ENCODE measurements at places on chromosomes 13 and 19.

GRCh38 chr13:60720590-60720989, 323.6 kb downstream of the TDRD3 start:
- DNase-seq = no peak

- no peak for DNase-seq
Observed at GRCh38 chr19:41325947-41326706, 16.2 kb downstream of the CCDC97 start.

DNA sequence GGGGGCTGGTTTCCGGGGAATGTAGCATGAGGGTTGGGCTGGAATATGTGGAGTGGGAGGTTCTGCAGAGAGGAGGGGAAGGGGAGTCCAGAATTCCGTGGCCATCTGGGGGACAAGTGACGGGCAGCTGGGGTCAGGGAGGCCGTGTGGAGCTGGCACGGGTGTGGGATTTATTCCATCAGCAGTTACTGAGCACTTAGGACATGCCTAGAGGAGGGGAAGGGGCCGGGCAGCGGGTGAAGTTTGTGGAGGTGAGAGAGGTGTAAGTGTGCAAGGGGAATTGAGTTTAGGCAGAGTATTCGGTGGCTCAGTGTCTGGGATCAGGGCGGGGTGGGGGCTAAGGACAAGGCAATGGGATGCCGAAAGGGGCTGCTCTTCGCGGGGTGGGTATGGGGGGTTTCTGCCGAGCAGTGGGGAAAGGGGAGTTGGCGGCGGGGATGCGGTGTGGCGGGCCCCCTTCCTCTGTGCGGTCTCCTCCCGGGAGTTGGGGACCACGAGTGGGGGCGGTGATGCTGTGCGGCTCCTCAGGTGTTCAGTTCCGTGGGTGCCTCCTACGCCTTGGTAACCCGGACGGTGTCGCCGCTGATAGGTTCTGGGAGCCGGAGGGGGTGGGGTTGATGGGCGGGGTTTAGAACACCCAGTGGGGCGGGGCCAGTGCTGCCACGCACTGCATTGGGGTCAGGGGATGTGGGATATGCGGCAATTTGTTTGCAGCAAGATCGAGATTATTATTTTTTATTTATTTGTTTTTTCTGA, 5.4 kb downstream of the CCDC61 start:
- no peak for DNase-seq

- no peak for DNase-seq
Observed at GRCh38 chr19:10105509-10106099, 558 bp upstream of the PPAN start.

DNA sequence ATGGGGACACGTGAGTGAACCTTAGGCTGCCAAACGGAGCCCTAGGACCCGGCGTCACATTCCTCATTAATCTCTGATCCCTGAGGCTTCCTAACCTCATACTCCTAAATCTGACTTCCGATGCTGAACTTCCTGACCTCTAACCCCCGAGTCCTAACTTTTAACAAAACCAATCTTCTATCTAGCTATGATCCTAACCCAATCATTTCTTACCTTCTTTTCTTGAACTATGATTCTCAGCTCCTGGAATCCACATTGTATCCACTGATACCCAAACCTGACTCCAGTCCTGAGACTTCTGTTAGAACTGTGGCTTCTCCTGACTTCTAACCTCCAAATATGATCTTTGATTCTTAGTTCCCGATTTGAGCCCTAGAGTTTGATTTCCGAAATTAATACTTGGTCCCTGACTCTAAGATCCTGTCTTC, 447 bp downstream of the NFKBIB start:
- DNase-seq = no peak

DNA sequence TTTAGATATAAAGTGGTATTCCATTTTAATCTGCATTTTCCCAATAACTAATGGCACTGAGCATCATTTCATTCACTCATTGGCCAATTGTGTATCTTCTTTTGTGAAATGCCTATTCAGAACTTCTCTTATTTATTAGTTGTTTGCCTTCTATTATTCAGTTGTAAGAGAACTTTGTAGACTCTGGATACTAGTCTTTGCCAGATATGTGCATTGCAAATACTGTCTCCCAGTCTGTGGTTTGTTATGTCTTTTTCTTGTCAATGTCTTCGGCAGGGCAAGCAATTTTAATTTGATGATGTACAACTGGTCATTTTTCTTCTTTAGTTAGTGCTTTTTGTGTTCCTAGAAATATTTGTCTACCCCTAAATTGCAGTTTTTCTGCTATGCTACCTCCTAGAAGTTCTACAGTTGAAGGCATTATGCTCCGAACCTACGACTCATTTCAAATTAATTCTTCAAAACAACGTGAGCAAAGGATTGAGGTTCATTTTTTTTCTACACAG, 115.9 kb downstream of the TSHZ3 start:
- DNase-seq = no peak

- DNase-seq = no peak
Observed at GRCh38 chr13:65613004-65613403, 1617.1 kb downstream of the PCDH9 start.

- no peak for DNase-seq
Observed at GRCh38 chr19:3818918-3819317, 32.7 kb upstream of the MATK start.
